ENCODE measurements at places on chromosomes 16 and 17.
A peak's percentile ranks its signal among the peaks of the same experiment; 100 is the strongest.

DNA sequence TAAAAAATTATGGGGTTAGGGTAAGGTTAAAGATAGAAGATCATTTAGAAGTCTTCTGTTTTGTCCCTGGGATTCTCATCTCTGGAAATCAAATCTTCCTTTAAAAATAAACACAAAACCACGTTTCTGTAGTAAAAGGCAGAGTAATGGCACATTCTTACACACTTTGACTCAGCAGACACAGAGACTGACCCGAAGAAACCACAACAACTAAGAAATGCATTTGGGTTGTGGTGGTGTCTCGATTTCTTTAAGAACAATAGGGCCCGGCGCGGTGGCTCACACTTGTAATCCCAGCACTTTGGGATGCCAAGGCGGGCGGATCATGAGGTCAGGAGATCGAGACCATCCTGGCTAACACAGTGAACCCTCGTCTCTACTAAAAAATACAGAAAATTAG, 54.9 kb upstream of the MYH10 start:
- DNase-seq = no peak

DNA sequence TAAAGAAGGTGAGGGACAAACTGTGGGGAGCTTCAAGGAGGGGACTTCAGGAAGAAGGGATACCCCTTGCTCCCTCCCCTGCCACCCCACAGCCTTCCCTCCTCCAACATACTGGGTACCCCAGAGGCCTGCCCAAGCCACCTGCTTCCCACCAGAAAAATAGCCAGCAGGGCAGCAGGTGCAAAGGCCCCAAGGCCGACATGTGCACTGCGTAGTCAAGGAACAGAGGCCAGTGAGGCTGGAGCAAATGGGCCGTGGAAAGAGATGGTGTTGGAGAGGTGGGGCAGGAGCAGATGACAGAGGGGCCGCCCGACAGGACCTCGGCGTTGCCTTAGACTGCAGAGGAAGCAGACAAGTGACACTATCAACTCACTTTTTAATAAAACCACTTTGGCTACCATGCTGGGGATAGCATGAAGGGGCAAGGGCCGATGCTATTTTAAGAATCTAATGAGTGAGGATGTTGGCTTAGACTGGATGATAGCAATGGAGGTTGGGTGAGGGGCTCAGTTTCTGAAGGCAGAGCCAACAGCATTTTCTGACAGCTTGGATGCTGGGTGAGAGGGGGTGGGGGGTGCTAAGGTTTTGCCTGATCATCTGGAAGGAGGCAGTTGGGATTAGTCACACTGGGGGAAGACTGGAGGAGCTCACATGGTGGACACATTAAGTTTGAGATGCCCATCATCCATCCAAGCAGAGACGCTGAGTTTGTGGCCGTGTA, 72.8 kb upstream of the TOB1 start:
- no peak for DNase-seq

DNA sequence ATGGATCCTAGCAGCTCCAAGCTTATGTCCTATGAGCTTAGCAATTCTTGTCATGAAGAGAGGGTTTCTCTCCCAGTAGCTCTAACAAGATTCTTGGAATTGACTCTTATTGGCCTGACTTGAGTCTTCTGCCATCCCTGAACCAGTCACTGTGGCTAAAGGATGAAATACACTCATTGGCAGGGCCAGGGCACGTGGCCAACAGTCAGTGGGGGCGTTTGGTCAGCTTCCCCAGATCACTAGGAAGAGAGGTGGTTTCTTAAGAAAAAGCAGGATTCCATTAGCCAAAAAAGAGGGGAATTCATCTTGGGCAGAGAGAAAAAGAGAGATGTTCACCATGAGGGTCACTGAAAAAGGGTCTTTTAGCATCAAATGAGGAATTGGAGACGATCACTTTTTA, 363.2 kb downstream of the SNX29 start:
- no peak for DNase-seq

- DNase-seq = no peak
Observed at GRCh38 chr17:77928519-77929179, 29.9 kb upstream of the TNRC6C start.

DNA sequence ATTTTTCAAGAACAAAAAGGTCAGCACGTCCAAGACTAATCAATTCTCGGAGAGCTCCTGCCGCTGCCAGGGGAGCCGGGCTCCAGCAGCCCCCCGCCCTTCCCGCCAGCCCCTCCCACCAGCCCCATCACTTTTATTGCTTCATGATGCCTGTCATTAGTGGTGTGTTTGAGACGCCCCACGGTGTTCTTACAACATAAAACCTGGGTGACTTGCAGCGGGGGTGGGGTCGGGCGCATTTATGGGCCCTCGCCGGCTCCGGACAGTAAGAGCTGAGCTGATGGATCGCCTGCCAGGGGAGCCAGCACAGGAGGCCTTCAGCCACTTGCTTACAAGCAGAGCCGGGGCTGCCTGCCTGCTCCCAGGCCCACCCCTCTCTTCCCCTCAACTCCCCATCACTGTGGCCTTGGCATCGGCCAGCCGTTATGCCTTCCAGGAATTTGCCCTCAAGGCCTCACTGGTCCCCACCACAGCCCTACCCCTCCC, 82.9 kb upstream of the CBX4 start:
- DNase-seq = no peak

- DNase-seq = no peak
Observed at GRCh38 chr17:37400505-37400904, 6.1 kb downstream of the ACACA start.

DNA sequence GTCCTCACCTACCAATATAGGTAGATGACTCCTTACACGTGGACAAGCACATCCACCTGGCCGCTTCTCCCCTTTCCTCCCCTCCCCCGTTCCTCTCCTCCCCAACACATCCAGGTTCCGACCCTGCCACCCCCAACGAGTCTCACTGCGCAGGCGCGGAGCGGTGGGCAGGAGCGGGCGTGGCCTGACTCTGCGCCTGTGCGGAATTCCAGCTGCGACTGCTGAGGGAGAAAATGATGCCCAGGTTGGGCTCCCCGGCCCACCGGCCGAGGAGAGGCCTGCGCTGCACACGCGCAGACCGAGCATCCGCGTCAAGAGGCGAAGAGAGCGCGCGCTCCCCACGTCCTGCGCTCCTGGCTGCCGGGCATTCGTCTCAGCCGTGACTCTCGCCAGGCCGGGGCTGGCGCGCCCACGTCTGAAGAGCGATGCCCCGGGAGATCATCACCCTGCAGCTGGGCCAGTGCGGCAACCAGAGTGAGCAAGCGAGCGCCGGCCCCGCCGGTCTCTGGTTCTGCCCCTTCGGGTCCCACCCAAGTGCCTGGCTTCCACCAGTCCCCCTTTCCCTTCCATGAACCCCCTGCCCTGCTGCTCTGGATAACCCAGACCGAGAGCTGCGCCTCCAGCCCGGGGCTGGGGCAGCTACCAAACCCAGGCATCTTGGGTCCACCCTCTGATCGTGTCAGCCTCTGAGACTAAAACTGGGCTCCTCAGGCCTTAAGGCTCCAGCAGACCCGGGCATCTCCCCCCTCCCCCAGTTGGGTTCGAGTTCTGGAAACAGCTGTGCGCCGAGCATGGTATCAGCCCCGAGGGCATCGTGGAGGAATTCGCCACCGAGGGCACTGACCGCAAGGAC, at the start of gene TUBG2:
TSS of gene TUBG2 (plus strand) at position 206 of the 853 bp plus-strand sequence. CDS start at position 426, 220 bp downstream.
- DNase-seq = peak; percentile 88

DNA sequence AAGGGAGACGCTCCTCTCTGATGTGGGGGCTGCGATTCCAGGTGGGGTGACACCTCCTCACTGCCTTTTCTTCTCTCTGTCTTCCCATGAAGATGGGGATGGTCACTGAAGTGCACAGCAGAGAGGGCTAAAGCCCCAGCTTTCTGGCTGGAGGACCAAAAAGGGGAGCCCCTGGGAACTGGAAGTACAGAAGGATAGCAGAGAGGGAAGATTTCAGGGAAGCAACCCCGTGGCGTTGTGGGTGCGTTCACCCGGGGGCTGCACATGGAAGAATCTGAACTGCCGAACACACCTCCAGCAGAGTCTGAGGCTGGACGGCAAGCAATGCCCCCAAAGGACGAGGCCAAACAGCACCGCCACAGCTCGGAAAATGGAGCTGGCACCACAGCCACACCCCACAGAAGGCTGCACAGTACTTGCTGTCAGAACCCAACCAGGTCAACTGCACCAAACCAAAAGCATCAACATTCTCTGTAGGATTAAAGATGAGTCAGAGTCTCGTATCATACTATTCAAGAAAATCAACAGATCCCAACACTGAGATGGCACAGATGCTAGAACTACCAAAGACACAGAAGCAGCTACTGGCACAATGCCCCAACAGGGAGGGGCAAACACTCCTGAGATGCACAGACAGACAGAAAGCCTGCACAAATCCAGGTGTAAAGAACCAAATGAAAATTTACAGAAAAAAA, 49.9 kb downstream of the MAP1LC3B start:
- no peak for DNase-seq

- DNase-seq = no peak
Observed at GRCh38 chr16:31713945-31714902, 159.4 kb upstream of the ZNF267 start.

DNA sequence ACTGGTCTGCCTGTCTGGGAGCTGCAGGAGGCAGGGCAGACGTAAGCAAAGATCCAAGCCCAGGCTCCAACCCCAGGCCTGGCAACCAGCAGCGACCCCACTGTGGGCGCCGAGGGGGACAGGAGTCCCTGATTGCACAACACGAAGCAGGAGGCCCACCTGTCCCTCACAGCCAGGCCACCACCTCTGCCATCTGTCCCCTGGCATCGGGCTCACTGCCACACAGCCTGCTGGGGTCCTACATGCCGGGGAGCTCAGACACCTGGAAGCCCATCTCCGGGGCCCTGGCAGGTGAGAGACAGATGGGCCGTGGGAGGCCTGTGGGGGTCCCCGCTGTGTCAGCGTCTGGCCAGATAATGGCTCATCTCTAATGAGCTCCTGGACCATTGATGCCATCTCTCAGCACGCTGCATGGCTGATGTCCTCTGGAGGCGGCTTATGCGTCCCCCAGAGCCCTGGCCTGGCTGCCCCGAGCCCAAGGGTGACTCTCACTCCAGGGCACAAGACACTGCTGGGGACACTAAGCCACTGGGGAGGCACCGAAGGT, 11.3 kb upstream of the RASD1 start:
- DNase-seq = no peak

DNA sequence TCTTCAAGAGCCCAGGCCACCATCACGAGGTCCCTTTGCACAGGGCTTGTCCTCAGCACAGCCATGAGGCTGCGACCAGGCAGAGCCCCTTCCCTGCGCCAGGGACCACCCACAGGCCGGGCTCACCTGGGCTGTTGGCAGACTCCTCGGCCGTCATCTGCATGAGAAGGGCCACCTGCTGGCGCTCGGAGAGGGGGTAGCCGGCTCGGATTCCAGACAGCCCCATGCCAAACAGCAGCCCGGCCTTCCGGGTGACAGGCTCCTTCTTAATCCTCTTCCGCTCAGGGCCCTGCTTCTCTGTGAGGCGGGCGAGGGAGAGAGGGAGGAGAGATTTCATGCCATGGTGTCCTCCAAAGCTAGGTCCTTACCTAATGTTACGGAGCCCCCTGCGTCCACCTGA, 73.4 kb downstream of the ZNF778 start:
- no peak for DNase-seq

- no peak for DNase-seq
Observed at GRCh38 chr16:86557587-86557986, 2.6 kb upstream of the MTHFSD start.

DNA sequence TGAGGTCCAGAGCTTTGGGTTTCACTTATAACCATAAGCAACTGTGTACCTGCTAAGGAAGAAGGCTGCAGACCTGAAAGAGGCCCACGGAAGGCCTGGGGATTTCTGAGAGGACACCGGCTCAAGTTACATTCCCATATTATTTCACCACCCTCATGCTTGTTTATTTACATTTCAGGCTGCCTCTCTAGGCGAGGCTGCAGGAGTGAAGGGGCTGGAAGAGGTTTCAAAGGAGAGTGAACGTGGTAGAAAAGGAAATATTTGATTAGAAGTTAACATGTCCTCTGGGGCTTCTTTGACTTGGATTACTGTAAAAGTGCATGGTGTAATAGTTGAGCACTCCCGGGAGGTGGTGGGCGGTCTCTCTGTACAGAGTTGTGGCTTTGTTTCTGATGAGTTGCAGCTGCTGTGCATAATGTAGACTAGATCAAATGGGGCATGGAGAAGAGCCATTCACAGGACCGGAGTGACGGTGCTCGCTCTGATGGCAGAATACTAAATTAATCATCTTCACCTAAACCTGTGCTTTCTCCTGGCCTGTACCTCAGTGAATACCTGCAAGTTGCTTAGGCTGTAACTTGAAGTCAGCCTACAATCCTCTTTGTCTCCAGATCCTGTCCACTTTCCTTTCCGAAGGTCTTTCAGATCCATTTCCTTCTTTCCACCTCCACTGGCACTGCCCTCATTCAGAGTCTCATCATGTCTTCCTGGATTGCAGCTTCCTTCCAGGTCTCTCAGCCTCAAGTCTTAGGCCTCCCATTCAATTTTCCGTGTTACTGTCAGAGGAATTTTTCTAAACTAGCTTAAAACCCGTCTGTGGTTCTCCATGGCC, 1.9 kb upstream of the CPD start:
- peak; percentile 74 for DNase-seq

GRCh38 chr16:51813609-51814008, 662.5 kb upstream of the SALL1 start:
- DNase-seq = no peak

Measured in stimulated activated CD8-positive, alpha-beta memory T cell treated with anti-CD3 and anti-CD28 coated beads, Interleukin-4, amount 100 ng/mL, for 48 hours (primary cell).